CD4-positive, alpha-beta memory T cell (primary cell): ENCODE measurements at places on chromosomes 5 and 9.

DNA sequence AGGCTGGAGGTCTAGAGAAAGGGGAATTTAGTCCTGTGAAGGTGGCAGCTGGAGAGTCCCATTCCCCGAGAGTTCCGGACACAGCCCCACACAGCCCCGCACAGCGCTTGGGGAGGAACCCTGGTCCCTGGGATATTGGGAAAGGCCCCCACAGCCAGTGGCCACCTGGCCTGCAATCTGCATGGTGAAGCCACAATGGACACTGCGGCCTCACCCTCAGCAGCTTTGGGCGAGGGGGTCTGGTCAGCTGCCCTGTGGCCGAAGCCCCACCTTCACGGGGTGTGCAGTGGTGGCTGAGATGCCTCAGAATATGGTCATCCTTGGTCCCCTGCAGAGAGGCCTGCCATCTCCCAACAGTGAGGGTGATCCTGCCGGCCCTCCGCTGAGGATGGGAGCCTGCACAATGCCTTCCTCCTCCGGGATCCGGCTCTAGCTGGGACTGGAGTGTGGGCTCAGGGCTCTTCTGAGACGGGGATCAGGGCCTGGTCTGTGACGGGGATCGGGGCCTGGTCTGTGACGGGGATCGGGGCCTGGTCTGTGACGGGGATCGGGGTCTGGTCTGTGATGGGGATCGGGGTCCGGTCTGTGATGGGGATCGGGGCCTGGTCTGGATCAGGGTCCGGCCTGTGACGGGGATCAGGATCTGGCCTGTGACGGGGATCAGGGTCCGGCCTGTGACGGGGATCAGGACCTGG lies 33.3 kb upstream of the TMEM250 start:
- no peaks in the 10 kb centered on the region for H3K36me3 ChIP-seq
- no peak overlapping the region for H3K27ac ChIP-seq
- H3K27me3 ChIP-seq: no peaks in the 10 kb centered on the region
- no peak overlapping the region for H3K4me3 ChIP-seq
- H3K4me1 ChIP-seq: no peaks in the 10 kb centered on the region

- H3K36me3 ChIP-seq: no peaks in the 10 kb centered on the region
- H3K27ac ChIP-seq: no peak overlapping the region
- H3K27me3 ChIP-seq: peaks cover 3% of the 10 kb centered on the region
- no peak for DNase-seq
Measured at GRCh38 chr9:87338088-87338989, 159.3 kb upstream of the DAPK1 start.

GRCh38 chr5:104540448-104540847 lies 977.9 kb upstream of the NUDT12 start:
- H3K27me3 ChIP-seq: no peaks in the 10 kb centered on the region
- no peak overlapping the region for H3K4me3 ChIP-seq
- no peak for DNase-seq

DNA sequence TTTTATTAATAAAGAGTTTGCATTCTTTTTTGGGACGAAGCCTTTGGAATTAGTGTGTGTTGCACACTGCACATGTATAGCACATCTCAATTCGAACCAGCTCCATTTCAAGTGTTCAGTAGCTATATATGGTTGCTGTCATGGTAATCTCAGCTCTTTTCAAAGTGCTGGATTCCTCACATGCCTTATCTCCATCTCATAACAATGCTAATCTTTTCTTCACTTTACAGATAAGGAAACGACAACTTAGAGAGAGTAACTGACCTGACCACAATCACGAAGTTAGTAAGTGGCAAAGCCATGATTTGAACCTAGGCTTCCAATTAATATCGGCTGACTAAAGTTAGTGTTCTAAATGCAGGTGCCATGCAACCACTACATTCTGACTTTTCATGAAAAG lies 204.8 kb upstream of the RASEF start:
- H3K4me3 ChIP-seq: no peak overlapping the region
- no peak for DNase-seq
- H3K4me1 ChIP-seq: no peaks in the 10 kb centered on the region
- H3K27me3 ChIP-seq: no peaks in the 10 kb centered on the region
- H3K36me3 ChIP-seq: no peaks in the 10 kb centered on the region

DNA sequence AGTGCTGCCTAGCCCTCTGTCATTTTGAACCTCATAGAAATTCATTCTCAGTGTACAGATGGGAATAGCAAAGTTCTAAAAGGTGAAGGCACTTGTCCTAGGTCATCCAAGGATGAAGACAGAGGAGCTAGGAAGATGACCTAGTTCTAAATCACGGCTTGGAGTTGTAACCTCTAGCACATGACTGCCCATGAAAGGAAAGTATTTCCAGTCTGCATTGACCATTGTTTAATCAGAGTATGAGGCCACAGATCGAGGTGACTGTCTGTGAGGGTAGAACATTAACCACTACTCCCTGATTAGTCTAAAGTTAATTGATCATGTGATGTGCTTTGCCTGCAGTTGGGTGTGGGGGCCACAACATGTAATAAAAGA lies 674 bp upstream of the TNFSF15 start:
- H3K4me1 ChIP-seq: peaks cover 21% of the 10 kb centered on the region
- DNase-seq: no peak
- H3K4me3 ChIP-seq: no peak overlapping the region
- H3K36me3 ChIP-seq: no peaks in the 10 kb centered on the region
- H3K27me3 ChIP-seq: no peaks in the 10 kb centered on the region
- H3K27ac ChIP-seq: no peak overlapping the region

GRCh38 chr9:135035781-135036760 lies 51.4 kb upstream of the OLFM1 start:
- no peak overlapping the region for H3K27ac ChIP-seq
- H3K36me3 ChIP-seq: no peaks in the 10 kb centered on the region
- H3K4me1 ChIP-seq: no peaks in the 10 kb centered on the region

GRCh38 chr9:110047955-110048402 lies 160.0 kb downstream of the C9orf152 start:
- no peaks in the 10 kb centered on the region for H3K36me3 ChIP-seq
- H3K4me1 ChIP-seq: peaks cover 27% of the 10 kb centered on the region
- DNase-seq: no peak
- peak overlapping the region; percentile 95 for H3K4me3 ChIP-seq

GRCh38 chr9:15468145-15468544 lies 42.6 kb downstream of the PSIP1 start:
- H3K36me3 ChIP-seq: peaks cover 45% of the 10 kb centered on the region
- H3K4me1 ChIP-seq: no peaks in the 10 kb centered on the region
- H3K4me3 ChIP-seq: no peak overlapping the region
- H3K27ac ChIP-seq: no peak overlapping the region

- peaks cover 39% of the 10 kb centered on the region for H3K36me3 ChIP-seq
- no peak overlapping the region for H3K4me3 ChIP-seq
- no peaks in the 10 kb centered on the region for H3K4me1 ChIP-seq
- no peak for DNase-seq
Measured at GRCh38 chr5:134580001-134580460, 52.6 kb downstream of the SAR1B start.

- H3K27ac ChIP-seq: peak overlapping the region; percentile 90
- H3K27me3 ChIP-seq: no peaks in the 10 kb centered on the region
- no peak overlapping the region for H3K4me3 ChIP-seq
Measured at GRCh38 chr9:129141066-129142041, 30.1 kb downstream of the PTPA start.

- no peaks in the 10 kb centered on the region for H3K27me3 ChIP-seq
- peaks cover 31% of the 10 kb centered on the region for H3K4me1 ChIP-seq
- no peak for DNase-seq
- H3K27ac ChIP-seq: peak overlapping the region; percentile 52
- peak overlapping the region; percentile 76 for H3K4me3 ChIP-seq
- H3K36me3 ChIP-seq: no peaks in the 10 kb centered on the region
Measured at GRCh38 chr9:127915801-127916719, 781 bp downstream of the ST6GALNAC4 start.
